Frontal cortex (tissue), 4 donors: ENCODE measurements at places on chromosomes 3 and 15. TPM values are rescaled to one million over a fixed set of nuclear protein-coding genes. Genes with fewer than 3 reads are reported as not detected.
A peak's percentile ranks its signal among the peaks of the same experiment; 100 is the strongest.

Gene GNAT1
- not detected for total RNA-seq

Gene OR5H2
- total RNA-seq: not detected

Gene ATOSA
- 42.0 TPM for total RNA-seq

DNA sequence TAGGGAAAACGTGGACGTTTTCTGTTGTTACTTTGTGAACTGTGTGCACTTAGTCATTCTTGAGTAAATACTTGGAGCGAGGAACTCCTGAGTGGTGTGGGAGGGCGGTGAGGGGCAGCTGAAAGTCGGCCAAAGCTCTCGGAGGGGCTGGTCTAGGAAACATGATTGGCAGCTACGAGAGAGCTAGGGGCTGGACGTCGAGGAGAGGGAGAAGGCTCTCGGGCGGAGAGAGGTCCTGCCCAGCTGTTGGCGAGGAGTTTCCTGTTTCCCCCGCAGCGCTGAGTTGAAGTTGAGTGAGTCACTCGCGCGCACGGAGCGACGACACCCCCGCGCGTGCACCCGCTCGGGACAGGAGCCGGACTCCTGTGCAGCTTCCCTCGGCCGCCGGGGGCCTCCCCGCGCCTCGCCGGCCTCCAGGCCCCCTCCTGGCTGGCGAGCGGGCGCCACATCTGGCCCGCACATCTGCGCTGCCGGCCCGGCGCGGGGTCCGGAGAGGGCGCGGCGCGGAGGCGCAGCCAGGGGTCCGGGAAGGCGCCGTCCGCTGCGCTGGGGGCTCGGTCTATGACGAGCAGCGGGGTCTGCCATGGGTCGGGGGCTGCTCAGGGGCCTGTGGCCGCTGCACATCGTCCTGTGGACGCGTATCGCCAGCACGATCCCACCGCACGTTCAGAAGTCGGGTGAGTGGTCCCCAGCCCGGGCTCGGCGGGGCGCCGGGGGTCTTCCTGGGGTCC, at the start of gene TGFBR2:
Gene TGFBR2, plus strand, starts transcription at position 301 of the 731 bp plus-strand sequence. Its CDS starts 283 bp downstream, at position 584.
- peak; percentile 79 for DNase-seq

- DNase-seq: no peak
Measured at GRCh38 chr3:73399106-73399505, 225.6 kb downstream of the PDZRN3 start.

DNA sequence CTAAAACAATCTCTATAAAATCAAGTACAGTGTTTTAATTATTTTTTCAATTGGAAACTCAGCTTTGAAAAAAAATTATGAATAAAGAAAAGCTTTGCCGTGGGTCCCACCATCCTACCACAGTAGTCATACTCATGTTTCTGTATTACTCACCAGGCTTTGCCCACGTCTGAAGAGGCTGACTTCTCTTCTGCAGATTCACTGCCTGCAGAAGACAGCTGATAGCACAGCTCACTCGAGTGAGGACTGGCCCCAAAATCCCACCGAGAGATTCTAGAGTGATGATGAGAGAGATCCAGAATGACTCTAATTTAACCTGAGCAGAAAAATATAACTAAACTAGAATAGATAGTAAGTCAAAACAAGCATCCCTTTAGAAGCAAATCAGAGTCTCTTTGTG, 11.9 kb downstream of the C2CD4B start:
- no peak for DNase-seq

DNA sequence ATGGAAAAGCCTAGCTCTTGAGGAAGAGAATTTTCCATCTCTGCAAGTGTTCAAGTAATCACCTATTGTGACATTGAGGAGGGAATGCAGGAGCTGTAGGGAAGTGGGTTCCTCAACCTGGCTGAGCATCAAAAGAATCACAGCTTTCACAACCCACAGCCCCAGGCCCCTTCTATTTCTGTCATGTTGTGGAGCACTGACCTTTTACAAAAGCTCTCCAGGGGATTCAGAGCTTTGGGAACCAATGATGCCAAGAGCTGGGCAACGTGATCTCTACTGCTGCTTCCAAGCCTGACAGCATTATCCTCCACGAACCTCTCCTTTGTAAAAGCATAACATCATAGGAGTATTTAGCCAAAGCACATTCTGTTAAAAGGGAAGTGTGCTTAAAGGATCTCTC, 231.1 kb downstream of the ADAMTS9 start:
- DNase-seq: no peak

- no peak for DNase-seq
Measured at GRCh38 chr3:126538316-126538715, 14.4 kb downstream of the CHST13 start.

- no peak for DNase-seq
Measured at GRCh38 chr15:91447991-91448644, 348.1 kb downstream of the SV2B start.

GRCh38 chr15:61633951-61634350, 404.8 kb upstream of the RORA start:
- DNase-seq: no peak

DNA sequence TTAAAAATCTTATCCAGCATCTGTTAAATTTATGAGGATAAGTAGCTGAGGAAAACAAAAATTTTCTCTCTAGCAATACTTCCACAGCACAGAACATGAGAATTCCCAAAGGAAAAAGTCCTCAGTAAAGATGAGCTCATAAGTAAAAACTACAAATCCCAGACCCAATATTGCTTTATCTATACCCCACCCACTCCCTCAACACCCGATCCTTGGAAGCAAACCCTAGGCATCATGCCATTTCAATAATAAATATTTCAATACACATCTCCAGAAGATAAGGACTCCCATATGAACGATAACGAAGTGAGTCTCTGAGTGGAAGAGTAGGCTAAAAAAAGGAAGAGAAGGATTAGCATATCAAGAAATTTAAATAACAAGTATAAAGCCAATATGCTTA, 8.3 kb upstream of the PRR20G start:
- no peak for DNase-seq

- no peak for DNase-seq
Measured at GRCh38 chr3:94787734-94788270, 724.9 kb downstream of the NSUN3 start.
